ENCODE measurements at places on chromosomes 16 and 17.
A peak's percentile ranks its signal among the peaks of the same experiment; 100 is the strongest.

- no peak for DNase-seq
Observed at GRCh38 chr16:12494661-12495060, 309.0 kb downstream of the CPPED1 start.

GRCh38 chr17:2828397-2829038 lies 32.3 kb downstream of the RAP1GAP2 start:
- DNase-seq, result peak; percentile 92

DNA sequence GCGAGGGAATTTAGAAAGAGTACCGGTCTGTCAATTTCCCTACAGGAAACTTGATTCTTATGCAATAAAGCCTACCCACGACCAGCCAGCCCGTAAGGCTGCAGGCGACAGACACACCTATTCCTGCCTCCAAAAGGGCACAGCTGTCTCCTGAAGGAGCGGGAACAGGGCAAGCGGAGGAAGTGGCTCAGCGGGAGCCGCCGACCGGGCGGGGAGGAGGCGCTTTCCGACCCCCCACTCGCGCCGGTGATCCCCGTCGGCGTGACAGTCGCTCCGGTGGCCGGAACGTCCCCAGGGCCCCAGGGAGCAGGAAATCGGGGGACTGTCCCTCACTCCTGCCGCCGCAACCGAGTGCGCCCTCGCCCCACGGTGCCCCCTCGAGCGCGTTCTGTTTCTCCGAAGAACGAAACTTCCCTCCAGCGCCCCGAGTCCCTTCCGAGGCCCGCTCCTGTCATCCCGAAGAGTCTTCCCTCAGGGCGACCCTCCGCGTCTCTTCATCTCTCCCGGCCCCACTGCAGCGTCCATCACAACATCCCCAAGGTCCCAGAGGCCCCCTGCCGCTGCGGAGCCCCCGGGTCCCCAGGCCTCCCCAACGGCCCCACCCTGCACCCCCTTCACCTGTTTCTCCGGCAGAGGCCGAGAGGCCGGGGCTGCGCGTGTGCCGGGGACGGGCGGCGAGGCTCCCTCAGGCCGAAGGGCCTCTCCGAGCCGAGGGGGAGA lies 421 bp downstream of the STAT3 start:
- no peak for DNase-seq

GRCh38 chr16:68229431-68230175 lies 6.3 kb downstream of the ESRP2 start:
- peak; percentile 63 for DNase-seq

DNA sequence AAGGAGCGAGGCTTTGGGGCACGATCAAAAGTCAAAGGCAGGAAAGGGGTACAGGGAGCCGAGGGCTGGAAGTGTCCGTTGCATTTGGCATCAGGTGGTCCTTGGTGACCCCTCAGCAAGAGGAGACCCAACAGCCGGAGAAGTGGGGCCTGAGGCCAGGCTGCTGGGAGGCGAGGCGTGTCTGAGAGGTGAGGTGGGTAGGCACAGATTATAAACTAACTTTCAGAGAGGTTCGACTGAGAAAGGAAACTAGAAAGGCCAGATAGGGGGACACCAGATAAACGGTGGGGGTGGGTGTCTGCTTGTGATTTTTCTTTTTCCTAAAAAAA lies 3.6 kb downstream of the PECAM1 start:
- DNase-seq, result no peak

- DNase-seq, result peak; percentile 80
Observed at GRCh38 chr17:7251661-7252175, at the start of gene CTDNEP1. CTDNEP1 (minus strand) TSS chr17:7251734; CDS start chr17:7251296, 438 bp downstream.

DNA sequence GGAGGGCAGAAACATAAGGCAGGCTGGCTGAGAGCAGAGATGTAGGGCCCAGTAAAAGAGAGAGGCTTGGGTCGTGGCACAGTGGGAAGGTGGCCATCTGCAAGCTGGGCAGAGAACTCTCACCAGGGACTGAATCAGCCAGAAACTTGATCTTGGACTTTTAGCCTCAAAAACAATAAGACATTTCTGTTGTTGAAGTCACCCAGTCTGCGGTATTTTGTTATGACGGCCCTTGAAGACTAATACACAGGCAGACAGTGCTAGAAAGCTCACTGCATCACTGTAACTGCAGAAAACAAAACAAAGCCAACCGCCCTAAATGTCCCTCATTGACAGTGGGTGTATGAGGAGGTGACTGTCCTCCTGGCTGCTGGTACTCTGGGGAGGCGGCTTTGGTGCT lies 3.9 kb upstream of the JPH3 start:
- DNase-seq, result no peak

DNA sequence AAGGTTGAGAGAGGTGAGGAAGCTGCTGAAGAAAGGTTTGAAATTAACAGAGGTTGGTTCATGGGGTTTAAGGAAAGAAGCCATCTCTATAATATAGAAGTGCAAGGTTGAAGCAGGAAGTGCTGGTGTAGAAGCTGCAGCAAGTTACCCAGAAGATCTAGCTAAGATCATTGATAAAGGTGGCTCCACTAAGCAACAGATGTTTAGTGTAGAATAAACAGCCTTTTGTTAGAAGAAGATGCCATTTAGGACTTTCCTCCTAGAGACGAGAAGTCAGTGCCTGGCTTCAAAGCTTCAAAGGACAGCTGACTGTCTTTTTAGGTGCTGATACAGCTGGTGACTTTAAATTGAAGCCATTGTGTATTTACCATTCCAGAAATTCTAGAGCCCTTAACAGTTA lies 29.3 kb downstream of the GOSR1 start:
- DNase-seq, result no peak

GRCh38 chr16:16073001-16073545 lies 123.7 kb downstream of the ABCC1 start:
- DNase-seq, result no peak

- no peak for DNase-seq
Observed at GRCh38 chr16:86991679-86992078, 325.5 kb downstream of the C16orf95 start.

GRCh38 chr17:57899391-57899790 lies 49.5 kb upstream of the MRPS23 start:
- no peak for DNase-seq

- DNase-seq, result no peak
Observed at GRCh38 chr16:78510496-78510895, 411.0 kb downstream of the WWOX start.

DNA sequence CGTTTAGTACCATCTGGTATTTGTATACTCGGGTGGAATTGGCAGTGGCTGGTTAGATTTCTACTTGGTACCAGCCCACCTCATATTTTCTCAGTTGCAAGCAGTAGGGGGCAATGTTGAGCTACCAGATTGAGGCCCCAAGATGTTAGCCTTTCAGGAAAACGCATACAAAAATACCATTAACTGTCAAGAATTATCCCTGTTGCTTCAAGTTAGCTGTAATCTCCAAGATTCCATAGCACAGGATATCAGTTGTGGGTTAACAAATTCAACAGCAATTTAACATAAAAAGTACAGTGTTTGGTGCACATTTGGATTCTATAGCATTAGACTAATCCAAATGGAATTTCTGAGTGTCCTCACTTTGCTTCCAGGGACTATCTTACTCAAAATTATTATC lies 188.2 kb downstream of the FTO start:
- peak; percentile 24 for DNase-seq

Measured in GM13976 (cell line).